Activated T-cell treated with anti-CD3 and anti-CD28 coated beads, Interleukin-2, amount 50 U/mL, for 48 hours (primary cell): ENCODE measurements at places on chromosomes 3 and 15.

DNA sequence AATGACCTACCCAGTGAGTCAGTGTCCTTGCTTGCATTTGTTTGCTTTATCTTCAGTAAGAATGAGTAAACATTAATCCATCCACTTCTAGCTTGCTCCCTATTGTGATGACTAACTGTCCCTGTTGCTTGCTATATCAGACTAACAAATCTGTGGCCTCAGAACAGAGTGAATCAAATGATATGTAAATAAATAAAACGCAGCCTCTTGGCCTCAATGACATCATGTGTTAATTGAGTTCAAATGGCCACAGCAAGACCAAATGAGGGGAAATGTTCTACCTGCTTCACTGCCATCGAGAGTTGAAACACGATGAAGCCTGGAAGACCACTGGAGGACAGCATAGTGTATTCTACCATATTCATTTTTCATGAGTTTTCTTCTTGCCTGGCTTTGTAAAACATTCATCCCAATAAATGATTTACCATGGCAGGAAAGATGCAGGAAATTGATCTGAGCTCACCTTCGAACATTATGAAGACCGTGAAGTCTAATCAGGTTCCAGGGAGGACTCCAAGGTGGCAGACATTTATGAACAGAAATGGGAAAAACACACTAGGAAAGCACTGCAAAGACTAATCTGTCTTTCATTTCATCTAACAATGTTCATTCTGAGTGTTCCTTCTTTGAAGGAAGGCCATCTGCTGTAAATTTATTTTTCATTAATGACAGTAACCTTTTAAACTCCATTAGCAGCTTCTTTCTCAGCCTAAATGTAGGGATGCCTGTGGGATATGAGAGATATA, 1144.5 kb downstream of the TUSC7 start:
- no peak for DNase-seq

- no peak for DNase-seq
These were observed 1149.6 kb downstream of the IGSF11 start for GRCh38 chr3:117885011-117885441.

- DNase-seq, result no peak
These were observed 15.9 kb downstream of the SPICE1 start for GRCh38 chr3:113499081-113499480.

DNA sequence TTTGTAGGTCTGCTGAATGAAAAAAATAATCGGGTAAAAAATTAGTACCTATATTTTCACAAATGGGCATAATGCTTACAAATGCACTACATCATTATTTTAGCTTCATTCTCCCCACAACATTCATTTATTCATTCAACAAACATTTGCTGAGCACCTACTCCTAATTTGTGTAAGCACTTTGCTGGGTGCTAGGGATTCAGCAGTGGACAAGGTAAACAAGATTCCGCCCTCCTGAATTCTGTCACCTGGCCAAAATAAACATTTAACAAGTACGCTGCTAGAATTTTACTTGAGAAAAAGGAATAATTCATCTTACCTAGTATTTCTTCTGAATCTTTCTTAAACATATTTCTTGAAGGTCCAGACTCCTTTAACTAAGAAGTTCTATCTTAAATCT, 72.1 kb downstream of the TIGIT start:
- DNase-seq, result no peak

DNA sequence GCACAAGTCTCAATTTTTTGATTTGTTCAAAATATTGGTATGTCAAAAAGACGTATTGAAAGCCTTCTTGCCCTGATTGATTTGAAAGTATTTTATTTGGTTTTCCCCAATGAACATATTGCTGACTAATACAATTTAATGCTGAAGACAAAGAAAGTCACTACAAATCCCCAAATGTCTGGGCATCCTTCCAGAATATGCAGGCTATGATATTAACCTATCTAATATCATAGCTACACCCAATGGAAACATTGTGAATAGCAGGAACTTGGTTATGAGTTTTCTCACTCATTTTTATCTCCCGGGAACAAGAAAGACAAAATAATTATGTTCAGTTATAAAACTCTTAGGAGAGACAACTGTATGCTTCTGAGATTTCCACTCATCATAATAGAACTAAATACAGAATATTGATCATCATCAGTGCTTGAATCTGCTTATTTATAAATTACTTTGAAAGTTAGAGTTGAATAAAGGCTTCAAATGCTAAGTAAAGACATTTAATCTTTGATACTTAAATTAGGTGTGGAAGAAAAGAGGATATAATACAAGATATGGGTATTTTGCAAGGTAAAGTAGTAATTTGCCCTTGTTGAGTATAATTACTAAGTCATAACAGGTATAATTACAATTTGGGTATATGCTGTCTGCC, 483.9 kb downstream of the RBMS3 start:
- DNase-seq, result no peak

DNA sequence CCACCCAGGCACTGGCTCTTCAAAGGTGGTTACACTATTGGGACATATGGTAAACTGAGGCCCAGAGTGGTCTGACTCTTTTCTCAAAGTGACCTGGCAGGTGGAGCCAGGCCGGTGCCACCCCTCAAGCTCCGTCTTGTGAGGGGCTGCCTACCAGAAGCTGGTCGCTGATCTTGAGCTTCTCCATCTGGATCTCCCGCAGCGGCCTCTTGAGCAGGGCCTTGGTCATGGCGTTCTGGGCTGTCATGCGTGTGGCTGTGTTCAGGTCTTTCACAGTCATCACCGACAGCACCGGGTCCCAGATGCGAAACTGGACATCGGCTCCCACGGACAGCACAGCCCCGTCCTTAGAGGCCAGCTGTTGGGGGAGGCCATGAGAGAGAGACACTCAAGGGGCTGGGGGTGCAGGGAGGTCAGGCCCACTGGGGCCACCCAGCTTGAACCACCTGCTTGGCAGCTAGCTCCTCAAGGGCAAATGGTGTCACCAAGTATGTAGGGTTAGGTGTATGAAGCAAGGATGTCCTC, 3.6 kb downstream of the STOML1 start:
- DNase-seq, result no peak

- DNase-seq, result no peak
These were observed 73.7 kb downstream of the PLD1 start for GRCh38 chr3:171736556-171736955.

DNA sequence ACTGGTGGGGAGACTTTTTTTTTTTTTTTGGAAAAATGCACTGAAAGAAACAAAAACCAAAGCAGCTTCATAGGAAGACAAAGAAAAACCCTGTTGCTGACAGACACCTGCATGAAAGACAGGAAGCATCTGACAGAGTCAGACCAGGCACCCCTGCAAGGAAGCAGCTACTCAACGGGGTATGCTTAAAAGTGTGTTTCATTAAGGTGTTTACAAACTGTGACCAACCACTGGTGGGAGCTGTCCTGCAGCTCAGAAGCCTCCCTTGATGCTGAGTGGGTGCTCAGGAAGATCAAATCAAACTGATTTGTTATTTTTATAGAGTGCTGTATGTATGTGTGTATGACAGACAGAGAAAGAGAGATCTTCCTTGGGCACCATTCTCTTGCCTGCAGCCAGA, 34.7 kb upstream of the AGBL1 start:
- no peak for DNase-seq

DNA sequence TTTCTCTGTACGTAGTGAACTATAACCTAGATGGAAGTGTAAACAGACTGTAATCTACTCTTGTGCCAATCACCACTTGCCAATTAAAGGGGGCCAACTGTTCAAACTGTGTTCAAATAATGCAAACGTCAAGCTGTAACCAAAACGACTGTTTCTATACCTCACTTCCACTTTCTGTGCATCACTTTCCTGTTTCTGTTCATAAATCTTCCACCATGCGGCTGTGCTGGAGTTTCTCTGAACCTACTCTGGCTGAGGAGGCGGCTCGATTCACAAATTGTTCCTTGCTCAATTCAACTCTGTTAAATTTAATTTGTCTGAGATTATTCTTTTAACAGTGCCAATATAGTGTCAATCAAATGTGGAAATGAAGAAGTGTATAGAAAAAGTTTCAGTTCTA, 206.7 kb upstream of the TBC1D5 start:
- DNase-seq, result no peak
